Tibial nerve (tissue), 4 donors: ENCODE measurements at places on chromosomes 5 and 9. TPM values are rescaled to one million over a fixed set of nuclear protein-coding genes. Genes with fewer than 3 reads are reported as not detected.

The C5 gene
- total RNA-seq: 25.3 TPM

The SIT1 gene
- not detected for total RNA-seq

The MTREX gene
- total RNA-seq: 53.0 TPM

The IL3 gene
- total RNA-seq: not detected

The PCDH12 gene
- 4.5 TPM for total RNA-seq

The GAS1 gene
- total RNA-seq: 216 TPM

The MYMK gene
- 1.4 TPM for total RNA-seq

GRCh38 chr5:50749873-50750272, 83.4 kb downstream of the PARP8 start:
- no peak for DNase-seq

- no peak for DNase-seq
Observed at GRCh38 chr9:3823842-3824475, 298.2 kb upstream of the RFX3 start.

GRCh38 chr5:6201631-6202030, 176.7 kb downstream of the MED10 start:
- DNase-seq: no peak

DNA sequence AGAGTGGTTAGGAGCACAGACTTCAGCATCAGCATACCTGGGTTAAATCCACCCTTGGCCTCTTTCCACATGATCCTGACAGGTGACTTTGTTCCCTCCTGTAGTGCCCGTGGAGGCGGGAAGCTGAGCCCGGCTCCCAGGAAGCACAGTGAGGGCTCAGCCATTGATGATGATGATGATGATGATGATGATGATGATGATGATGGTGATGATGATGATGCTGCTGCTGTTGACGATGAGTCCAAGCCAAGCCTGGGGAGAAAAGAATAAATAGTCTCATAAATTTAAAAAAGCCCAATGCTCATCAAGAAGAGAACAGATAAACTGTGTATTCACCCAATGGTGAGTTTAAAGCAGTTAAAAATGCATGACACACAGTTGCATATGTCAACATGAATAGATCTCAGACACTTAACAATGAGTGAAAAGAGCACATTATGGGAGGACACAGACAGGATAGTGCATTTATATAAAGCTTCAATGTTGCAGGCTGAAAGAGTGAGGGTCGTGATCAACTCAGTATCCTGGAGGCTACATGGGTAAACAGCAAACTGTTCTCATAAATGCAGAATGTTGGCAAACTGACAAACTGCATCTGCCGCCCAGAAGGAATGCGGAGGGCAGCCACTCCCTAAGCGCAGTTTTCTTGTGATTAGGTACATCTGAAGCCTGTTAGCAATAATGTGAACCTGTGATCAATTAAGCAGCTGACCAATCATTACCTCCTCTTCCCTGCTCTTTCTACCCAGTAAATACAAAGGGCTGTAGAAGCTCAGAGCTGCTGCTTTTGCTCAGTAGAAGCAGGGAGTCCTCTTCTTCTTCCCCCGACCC, 11.7 kb upstream of the CFAP157 start:
- DNase-seq: no peak

- DNase-seq: no peak
Observed at GRCh38 chr5:119961993-119962392, 332.6 kb downstream of the FAM170A start.

DNA sequence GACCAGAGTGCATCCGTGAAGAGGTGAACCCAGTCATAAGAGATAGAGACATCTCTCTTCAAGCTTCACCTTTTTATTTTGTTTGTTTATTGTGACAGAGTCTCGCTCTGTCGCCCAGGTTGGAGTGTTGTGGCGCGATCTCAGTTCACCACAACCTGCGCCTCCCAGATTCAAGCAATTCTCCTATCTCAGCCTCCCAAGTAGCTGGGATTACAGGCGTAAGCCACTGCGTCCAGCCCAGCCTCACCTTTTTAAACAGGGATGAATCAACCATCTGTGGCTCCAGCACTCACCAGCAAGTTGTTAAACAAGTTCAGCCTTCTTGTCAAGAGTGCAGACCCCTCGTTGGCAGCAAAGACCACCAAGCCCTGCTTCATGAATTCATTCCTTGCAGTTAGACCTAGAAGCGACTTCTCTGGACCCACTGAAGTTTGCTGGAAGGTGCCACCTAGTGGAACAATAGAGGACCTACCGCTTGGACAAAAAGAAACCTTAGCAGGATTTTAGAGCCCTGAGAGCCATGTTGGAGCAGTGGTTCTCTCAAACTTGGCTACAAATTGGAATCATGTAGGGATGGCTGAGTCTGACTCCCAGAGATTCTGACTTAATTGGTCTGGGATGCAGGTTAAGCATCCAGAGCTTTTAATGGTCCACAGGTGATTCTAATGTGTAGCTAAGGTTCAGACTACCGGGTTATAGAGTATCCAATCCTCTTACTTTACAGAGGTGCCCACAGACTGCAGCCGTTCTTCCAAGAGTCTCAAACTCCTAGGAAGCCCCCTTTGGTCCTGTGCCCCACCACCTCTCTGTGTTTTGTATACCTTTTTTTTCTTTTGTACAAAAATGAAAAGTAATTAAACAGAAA, 10.5 kb upstream of the GALNT10 start:
- no peak for DNase-seq

- no peak for DNase-seq
Observed at GRCh38 chr9:23309800-23310199, 516.2 kb downstream of the ELAVL2 start.

- no peak for DNase-seq
Observed at GRCh38 chr9:37038302-37038942, 4.4 kb upstream of the PAX5 start.
